ENCODE measurements at places on chromosomes 6 and 20.

- DNase-seq: no peak
These were observed 214.6 kb upstream of the CDH4 start for GRCh38 chr20:61037498-61037897.

DNA sequence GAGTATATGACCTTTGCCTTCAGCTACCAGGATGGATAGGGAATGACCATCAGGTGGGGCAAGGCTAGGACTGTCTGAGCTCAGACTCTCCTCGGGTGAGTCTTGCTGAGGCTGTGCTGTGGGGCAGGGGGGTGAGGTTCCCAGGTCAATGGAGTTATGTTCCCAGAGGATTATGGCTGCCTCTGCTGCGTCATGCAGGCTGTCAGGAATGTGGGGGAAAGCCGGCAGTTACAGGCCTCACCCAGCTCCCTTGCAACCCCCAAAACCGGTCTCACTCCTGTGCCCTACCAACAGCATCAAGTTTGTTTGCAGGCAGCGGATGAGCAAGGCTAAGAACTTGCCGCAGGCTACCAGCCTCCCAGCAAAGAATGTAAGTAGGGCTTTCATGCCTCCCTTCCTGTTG is 93.5 kb downstream of the ESR1 start:
- DNase-seq: no peak

DNA sequence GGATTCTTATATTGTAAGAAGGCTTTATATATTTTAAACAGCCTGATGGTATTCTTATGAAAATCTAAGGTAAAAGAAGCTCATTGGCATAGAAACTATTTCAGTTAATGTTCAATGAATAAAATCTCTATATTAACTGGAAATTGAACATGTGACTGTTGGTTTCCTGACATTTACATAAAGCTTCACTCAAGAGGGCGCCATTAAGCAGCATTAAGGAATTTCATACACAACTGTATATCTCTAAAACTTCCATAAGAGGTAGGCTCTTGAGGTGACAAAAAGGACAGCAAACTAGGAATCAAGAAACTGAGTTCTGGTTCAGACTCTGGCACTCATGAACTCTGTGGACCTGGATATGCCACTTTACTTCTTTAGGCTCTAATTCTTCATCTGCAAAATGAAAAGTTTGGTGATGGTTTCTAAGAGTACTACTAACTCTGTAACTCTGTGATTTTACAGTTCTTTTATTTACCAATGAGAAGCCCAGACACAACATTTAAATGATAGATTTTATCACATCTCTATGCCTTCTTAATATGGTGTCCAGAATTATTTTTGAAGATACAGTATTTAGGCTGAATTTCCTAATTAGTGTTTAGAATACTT is 147.5 kb downstream of the FLRT3 start:
- peak; percentile 10 for DNase-seq

GRCh38 chr20:64041040-64041780 is 5.2 kb downstream of the C20orf204 start:
- peak; percentile 63 for DNase-seq

DNA sequence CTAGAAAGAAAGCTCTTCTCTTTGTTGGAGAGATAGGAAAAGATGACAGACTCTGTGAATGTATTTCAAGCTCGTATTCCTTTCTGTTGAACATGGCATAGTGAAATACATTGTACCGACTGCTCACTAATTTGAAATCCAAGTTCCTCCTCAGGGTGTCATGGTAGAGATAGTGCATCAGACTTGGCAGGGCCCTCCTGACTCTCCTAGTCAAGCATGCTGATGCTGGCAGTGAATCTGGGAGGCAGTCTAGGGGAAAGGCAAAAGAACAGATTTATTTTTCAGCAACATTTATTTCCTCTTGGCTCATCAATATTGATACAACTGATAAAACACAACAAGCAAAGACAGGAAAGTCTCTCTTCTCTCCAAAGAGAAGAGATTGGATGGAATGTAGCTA is 356.3 kb upstream of the IRAK1BP1 start:
- no peak for DNase-seq

GRCh38 chr6:152543519-152543918 is 93.6 kb downstream of the SYNE1 start:
- DNase-seq: no peak

DNA sequence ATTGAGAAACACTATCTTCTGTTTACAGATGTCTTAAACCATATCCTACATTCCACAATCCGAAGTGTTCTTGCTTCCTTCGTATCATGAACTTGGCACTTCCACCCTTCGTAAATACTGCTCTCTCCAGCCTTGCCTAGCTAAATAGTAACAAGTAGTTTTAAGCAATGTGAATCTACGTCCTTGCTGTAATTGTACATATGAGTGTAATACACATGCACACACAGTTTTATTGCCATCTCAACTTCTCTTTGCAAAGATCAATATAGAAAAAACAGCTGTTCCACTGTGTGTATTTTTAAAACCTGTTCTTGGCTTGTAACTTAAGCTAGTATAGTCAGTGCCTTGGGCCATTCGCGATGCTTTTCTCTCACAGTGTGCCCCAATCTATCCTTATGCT is 1524.7 kb downstream of the GRIK2 start:
- no peak for DNase-seq

GRCh38 chr6:39684790-39685488 is 40.3 kb downstream of the KIF6 start:
- peak; percentile 6 for DNase-seq

GRCh38 chr20:25546048-25546447 is 39.3 kb downstream of the NINL start:
- no peak for DNase-seq

- no peak for DNase-seq
These were observed 7.2 kb downstream of the SNX21 start for GRCh38 chr20:45840700-45841198.

DNA sequence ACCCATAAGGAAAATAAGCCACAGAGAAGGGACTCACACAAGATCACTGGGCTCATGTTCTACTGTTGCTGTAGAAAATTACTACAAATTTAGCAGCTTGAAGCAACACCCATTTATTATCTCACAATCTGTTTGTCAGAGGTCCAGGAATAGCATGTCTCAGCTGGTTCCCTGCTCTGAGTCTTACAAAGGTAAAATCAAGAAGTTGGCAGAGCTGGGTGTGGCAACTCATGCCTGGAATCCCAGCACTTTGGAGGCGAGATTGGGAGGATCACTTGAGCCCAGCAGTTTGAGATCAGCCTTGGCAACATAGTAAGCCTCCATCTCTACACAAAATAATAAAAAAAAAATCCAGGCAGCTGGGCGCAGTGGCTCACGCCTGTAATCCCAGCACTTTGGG is 28.5 kb upstream of the ZNF831 start:
- DNase-seq: no peak

- DNase-seq: no peak
These were observed 459.9 kb upstream of the JARID2 start for GRCh38 chr6:14786008-14786407.

DNA sequence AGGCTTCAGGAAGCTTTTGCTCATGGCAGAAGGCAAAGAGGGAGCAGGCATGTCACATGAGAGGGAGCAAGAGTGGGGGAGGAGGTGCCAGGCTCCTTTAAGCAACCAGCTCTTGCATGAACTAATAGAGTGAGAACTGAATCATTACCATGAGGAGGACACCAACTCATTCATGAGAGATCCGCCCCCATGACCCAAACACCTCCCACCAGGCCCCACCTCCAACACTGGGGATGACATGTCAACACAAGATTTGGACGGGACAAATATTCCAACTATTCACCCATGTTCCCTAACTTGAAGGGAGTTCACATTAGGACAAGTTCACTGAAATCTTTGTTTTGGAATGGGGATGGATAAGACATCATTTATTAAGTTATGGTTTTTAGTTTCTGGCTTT is 155.2 kb upstream of the ESR1 start:
- DNase-seq: no peak

DNA sequence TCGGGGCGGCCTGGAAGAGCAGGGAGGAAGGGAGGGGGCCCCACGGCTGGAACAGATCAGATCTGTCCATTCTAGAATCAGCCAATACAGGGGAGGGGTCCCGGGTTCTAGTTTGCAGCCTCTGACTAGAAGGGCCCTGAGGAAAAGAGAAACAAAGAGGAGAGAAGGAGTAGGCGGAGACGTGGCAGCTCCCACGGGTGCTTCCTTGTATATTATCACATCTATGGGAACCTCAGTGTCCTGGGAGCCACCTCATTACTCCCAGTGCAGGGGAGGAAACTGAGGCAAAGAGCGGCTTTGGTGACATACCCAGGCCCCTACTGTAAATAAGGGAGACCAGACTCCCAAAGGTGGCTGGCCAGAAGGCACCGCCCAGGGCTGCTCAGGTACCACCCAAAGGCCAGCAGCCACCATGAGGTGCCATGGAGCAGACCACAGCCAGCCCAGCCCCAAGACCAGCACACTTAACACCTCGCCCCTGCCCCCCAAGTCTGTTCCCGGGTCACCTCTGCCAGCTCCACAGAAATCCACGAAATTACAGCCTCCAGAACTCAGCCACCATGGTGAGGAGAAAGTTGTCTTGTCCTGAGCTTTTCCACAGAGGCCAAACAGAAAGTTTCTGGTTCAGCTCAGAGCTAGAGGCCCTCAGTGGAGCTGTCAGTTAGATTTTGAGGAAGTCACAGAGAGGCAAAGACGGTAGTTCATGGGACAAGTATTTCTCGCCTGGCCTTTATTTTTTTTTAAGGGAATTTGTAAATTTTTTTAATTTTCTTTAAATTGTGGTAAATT is 2.1 kb downstream of the ZC3H12D start:
- DNase-seq: peak; percentile 82

DNA sequence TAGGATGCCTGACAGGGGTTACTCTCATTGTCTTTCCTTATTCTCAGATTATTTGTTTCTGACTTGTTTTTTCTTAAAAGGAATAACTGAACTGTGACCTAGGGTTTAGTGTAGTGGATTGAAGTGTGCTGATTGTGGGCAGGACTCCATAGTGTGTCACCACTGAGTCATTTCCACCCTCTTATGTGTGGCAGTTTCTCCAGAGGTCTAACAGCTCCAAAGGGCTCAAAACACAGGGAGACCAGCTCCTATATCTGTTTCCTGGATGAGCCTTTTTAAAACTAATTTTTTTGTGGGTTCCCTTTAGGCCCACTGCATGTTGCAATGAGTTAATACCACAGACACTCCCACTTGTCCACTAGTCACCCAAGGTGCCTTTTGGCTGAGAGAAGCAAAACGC is 951.1 kb upstream of the ADGRB3 start:
- peak; percentile 99 for DNase-seq

- DNase-seq: no peak
These were observed 33.4 kb upstream of the IPCEF1 start for GRCh38 chr6:154390034-154390433.

- DNase-seq: no peak
These were observed 257.1 kb downstream of the SAMD5 start for GRCh38 chr6:147765541-147765940.

- no peak for DNase-seq
These were observed 22.1 kb downstream of the DAAM2 start for GRCh38 chr6:39814236-39814635.

- no peak for DNase-seq
These were observed 83.9 kb downstream of the CDC5L start for GRCh38 chr6:44471271-44471981.

GRCh38 chr20:2873747-2874041 is 413 bp downstream of the PTPRA start:
- DNase-seq: no peak

DNA sequence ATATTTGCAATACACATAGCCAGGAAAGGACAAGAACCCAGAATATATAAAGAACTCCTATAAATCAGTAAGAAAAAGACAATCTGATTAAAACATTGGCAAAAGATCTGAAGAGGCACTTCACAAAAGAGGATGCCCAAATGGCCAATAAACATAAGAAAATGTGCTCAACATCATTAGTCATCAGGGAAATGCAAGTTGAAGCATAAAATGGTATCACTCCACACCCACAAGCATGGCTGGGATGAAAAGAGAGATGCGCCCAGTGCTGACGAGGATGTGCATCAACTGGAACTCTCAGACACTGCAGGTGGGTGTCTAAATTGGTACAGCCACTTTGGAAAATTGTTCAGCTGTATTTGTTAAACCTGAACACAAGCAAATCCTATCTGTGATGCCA is 42.4 kb upstream of the MLN start:
- DNase-seq: no peak

GRCh38 chr6:303948-304558 is 11.8 kb downstream of the DUSP22 start:
- DNase-seq: no peak

- DNase-seq: no peak
These were observed 401.1 kb downstream of the SAMD5 start for GRCh38 chr6:147909640-147910039.

DNA sequence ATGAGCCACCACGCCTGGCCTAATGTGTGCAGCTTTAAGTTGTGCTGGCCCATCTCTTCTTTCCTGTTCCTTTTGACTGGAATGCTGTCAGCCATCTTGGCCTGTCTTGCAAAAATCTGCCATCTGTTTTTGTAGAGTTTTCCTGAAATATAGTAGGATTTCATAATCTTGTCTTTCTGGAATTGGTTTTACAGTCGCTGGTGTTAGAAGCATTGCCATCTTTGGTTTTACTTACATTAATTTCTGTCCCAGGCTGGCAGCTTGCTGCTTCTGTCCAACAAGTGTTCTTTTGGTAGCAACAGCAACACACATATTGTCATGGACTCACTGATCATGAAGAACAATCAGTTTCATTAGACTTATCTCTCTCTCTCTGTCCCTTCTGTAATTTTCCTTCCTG is 29.1 kb upstream of the TULP1 start:
- DNase-seq: no peak

DNA sequence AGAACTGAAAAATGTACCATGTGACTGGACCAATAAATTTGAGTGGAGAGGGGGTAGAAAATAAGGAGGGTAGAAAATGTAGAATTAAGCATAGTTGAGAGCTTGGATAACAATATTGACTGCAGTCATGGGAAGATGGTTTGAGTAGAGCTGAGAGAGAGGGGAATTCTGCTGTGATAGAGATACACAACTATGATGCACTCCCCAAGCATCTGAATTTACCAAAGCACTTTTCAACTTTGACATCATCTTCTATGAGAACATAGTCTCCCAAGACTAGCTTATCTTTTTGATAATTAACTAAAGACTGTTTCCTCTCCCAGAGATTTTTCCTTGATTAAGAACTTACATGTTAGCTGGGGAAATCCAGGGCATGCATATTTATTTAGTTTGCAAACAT is 103.1 kb downstream of the TNFRSF21 start:
- DNase-seq: no peak

- DNase-seq: no peak
These were observed 353.4 kb downstream of the RNGTT start for GRCh38 chr6:88609983-88610382.

- DNase-seq: peak; percentile 31
These were observed 97.3 kb upstream of the UST start for GRCh38 chr6:148649454-148649963.

GRCh38 chr6:134165561-134166201 is 113.3 kb upstream of the SLC2A12 start:
- no peak for DNase-seq

- no peak for DNase-seq
These were observed 48.0 kb downstream of the NPEPL1 start for GRCh38 chr20:58740356-58741308.

GRCh38 chr6:147255948-147256674 is 51.9 kb downstream of the STXBP5 start:
- no peak for DNase-seq

Measured in MV-4-11 (cell line).